ENCODE measurements at places on chromosomes 16 and 17.

DNA sequence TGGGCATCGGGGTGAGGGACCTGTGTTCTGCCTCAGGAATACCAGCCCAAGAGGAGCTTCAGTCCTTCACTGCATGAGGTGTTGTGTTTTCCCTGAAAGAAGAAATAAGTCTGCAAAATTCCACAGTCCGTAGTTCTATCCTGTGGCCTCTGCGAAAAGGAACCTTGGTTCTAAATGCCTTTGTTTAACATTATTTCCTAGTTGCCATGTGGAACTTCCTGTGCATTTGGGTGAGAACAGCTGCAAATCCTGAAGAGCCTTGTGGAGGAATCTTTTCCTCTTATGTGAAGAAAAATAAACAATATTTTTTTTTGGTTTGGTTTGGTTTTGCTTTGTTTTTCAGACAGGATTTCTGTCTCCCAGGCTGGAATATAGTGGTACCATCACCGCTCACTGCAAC lies 9.8 kb downstream of the PSKH1 start:
- DNase-seq, result no peak

- DNase-seq, result no peak
Measured at GRCh38 chr17:57735707-57736106, 9.4 kb downstream of the CCDC182 start.

DNA sequence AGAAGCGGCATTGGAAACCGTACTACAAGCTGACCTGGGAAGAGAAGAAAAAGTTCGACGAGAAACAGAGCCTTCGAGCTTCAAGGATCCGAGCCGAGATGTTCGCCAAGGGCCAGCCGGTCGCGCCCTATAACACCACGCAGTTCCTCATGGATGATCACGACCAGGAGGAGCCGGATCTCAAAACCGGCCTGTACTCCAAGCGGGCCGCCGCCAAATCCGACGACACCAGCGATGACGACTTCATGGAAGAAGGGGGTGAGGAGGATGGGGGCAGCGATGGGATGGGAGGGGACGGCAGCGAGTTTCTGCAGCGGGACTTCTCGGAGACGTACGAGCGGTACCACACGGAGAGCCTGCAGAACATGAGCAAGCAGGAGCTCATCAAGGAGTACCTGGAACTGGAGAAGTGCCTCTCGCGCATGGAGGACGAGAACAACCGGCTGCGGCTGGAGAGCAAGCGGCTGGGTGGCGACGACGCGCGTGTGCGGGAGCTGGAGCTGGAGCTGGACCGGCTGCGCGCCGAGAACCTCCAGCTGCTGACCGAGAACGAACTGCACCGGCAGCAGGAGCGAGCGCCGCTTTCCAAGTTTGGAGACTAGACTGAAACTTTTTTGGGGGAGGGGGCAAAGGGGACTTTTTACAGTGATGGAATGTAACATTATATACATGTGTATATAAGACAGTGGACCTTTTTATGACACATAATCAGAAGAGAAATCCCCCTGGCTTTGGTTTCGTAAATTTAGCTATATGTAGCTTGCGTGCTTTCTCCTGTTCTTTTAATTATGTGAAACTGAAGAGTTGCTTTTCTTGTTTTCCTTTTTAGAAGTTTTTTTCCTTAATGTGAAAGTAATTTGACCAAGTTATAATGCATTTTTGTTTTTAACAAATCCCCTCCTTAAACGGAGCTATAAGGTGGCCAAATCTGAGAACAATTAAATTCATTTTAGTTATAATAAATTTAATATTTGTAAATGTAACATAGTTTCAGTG lies 1.7 kb downstream of the HEXIM1 start:
- DNase-seq, result peak; percentile 78

GRCh38 chr17:4510618-4510941 lies 11.9 kb downstream of the SPNS2 start:
- no peak for DNase-seq

Data from erythroblast (primary cell).